ENCODE measurements at places on chromosomes 2 and 18. TPM values are rescaled to one million over a fixed set of nuclear protein-coding genes. Genes with fewer than 3 reads are reported as not detected.

- DNase-seq: no peak
These were observed 22.2 kb downstream of the FAM110C start for GRCh38 chr2:24107-24506.

GRCh38 chr18:75474332-75474731 is 46.8 kb upstream of the SMIM21 start:
- no peak for DNase-seq

- DNase-seq: peak; percentile 86
These were observed 1.2 kb upstream of the UGT1A5 start for GRCh38 chr2:233711312-233712008.

The CLK1 gene
- total RNA-seq: 48.0 TPM

The RGPD4 gene
- 0.22 TPM for total RNA-seq

The TMEM247 gene
- total RNA-seq: not detected

- no peak for DNase-seq
These were observed 43.4 kb downstream of the COMMD1 start for GRCh38 chr2:61948661-61949457.

- DNase-seq: no peak
These were observed 13.2 kb upstream of the SS18 start for GRCh38 chr18:26103579-26103978.

The PLEK gene
- 4.0 TPM for total RNA-seq

- no peak for DNase-seq
These were observed 56.4 kb upstream of the MGAT5 start for GRCh38 chr2:134197445-134197844.

Measured in right cardiac atrium (tissue), 5 donors.